ENCODE measurements at places on chromosomes 6 and 20.

GRCh38 chr6:142172758-142173157, 25.7 kb downstream of the VTA1 start:
- no peak for DNase-seq

GRCh38 chr6:52352239-52353018, 9.5 kb upstream of the PAQR8 start:
- no peak for DNase-seq

GRCh38 chr20:536426-537010, 7.1 kb downstream of the CSNK2A1 start:
- no peak for DNase-seq

DNA sequence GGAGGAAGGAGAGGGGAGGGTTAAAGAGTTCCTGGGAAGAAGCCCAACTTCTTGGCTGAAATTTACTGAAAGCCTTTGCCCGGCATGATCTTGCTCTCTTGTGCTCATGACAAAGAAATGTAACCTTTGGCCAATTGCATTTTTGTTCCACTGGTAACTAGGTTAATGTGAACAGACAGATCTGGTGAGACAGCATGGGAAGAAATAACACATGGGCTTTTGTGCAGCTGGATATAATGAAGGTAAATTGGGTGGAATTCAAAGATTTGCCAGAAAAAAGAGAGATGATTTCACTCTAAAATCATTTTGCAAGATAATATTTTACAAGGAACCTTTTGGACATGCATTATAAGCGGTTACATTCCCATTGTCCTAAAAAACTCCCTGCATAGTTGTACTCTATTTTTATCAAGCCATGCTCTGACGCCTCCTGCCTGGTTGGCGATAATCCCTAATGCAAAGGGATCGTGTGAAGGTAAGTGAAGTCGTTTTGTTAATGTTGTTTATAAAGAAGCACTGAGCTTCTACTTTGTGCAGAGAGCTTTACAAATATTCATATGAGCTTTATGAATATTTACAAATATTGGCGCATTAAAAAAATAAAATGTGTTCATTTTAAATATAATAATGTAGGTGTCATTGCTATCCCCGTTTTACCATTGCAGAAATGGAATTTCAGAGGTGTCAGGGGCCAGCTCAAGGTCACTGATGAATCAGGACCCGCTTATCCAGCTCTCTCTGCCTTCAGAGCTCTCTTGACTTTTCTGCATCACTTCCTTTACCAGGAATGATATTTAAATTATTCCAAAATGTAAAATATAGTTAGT, 161.3 kb upstream of the AGPAT4 start:
- DNase-seq: no peak

DNA sequence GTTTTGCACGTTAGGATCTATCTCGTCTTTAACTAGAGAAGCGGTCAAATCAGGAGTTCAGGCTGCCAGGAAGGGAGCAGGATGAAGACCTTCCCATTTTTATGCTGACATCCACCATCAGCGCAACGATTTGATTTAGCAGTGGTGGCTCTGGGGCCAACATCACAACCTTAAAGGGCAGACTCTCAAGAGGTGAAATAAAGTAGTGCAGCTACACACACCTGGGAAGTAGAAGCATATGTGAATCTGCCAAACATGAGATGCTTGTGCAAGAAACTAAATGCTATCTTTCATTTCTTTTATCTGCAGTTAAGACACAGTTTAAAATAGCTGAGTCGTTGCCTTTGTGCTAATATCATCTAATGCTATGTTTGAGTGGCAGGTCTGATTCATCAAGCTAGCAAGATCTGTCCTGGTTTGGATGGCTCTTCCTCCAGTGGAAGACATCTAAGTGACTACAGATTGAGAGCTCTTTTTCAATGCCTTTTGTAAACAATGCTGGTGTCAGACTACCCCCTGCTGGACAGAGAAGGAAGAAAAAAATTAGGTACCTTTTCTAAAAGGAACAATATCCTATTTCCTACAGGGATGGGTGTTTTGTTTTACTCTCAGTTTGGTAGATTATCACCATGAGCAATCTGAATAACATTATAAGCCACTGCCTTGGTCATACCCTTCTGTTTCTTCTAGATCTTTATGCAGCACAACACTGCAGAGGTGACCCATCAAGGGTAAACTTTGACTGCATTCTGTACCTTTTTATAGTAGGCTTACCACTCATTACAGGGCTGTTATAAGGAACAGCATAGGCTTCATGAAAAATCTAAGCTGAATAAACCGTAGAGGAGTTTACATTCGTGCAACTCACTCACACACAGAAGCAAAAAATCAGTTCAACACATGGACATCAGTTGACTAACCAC, 171.6 kb upstream of the FBXL4 start:
- no peak for DNase-seq

- no peak for DNase-seq
Measured at GRCh38 chr6:170456886-170457698, 96.0 kb downstream of the PSMB1 start.

DNA sequence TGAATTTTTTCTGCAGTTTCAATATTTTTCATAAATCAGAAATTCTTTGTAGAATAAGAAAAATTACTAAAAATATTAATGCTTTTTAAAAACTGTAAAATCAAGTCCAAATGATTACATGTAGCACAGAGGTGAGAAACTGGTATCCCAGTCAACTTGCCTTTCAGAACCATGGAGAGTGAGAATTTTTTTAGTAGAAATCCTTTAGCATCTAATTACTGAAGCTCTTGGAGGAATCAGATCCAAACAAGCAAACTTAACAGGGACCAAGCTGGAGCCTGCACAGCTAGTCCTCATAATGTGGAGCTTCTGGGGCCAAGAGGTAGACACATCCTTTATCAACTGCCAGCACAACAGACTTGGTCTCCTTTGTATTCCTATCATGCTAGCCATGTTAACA, 724.5 kb downstream of the TFAP2A start:
- no peak for DNase-seq

- DNase-seq: no peak
Measured at GRCh38 chr6:41315943-41316620, 19.3 kb upstream of the NCR2 start.

DNA sequence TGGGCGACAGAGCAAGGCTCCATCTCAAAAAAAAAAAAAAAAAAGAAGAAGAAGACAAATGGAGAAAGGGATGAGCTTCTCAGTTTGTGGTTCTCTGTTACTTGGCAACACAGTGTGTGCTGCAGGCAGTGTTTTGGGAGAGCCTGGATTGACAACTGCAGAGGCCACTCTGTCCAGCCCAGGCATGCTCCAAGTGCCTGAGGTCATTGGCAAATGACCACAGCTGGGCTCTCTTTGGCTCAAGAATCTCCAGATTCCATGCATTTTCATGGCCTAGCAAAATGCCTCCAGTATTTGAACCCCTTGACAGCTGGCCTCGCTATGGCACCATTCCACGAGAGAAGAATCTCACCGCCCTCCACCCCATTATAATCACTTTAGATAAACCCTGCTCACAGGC, 126.2 kb downstream of the ANKRD60 start:
- DNase-seq: no peak

GRCh38 chr6:148217921-148218320, 124.7 kb upstream of the SASH1 start:
- no peak for DNase-seq

- no peak for DNase-seq
Measured at GRCh38 chr20:31236953-31237352, 20.5 kb upstream of the DEFB115 start.

GRCh38 chr6:23395381-23395780, 730.6 kb upstream of the NRSN1 start:
- DNase-seq: no peak
